Right lobe of liver (tissue), 6 donors: ENCODE measurements at places on chromosomes 4 and X. TPM values are rescaled to one million over a fixed set of nuclear protein-coding genes. Genes with fewer than 3 reads are reported as not detected.

DNA sequence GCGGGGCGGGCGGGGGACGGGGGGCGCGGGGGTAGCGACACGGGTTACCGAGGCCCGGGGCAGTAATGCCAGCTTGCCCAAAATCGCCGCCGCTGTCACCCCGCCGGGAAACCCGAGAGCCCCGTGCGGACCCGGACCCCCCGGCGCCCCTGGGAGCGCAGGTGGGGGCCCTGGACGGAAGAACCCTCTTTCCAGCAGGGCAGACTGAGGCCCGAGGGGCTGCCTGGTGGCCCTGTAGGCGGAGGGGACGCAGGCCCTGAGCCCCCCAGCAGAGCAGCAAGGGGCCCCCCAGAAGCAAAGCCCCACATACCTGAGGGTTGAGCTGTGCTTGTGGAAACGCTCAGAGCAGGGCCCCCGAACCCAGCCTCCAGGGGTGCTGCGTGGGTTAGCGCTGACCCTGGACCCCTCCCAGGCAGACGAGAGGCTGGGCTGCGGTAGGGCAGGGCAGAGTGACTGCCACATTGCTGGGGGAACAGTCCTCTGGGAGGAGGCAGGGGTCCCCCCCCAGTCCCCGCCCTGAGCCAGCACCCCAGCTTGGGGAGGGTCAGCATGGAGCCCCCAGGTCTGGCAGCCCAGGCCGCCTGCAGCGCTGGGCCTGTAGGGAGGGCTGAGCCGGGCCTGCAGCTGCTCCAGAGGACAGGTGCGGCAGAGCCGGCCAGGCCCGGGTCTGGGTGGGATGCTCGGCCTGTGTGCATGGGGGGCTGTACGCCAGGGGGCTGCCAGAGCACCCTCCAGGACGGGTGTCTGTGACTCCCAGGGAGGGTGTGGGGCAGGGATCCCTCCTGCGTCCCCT lies 646 bp downstream of the DOK7 start:
- no peak for DNase-seq
- peak overlapping the region; percentile 46 for H3K4me3 ChIP-seq
- no peaks in the 10 kb centered on the region for H3K27me3 ChIP-seq
- no peaks in the 10 kb centered on the region for H3K36me3 ChIP-seq

- no peak for DNase-seq
- no peaks in the 10 kb centered on the region for H3K27me3 ChIP-seq
- no peaks in the 10 kb centered on the region for H3K36me3 ChIP-seq
Measured at GRCh38 chr4:63921561-63921960, 487.7 kb downstream of the TECRL start.

- H3K4me3 ChIP-seq, result peak overlapping the region; percentile 66
- no peaks in the 10 kb centered on the region for H3K36me3 ChIP-seq
- DNase-seq, result no peak
- peaks cover 2% of the 10 kb centered on the region for H3K4me1 ChIP-seq
- H3K27ac ChIP-seq, result peak overlapping the region; percentile 59
Measured at GRCh38 chr4:1793496-1793840, 375 bp downstream of the FGFR3 start.

DNA sequence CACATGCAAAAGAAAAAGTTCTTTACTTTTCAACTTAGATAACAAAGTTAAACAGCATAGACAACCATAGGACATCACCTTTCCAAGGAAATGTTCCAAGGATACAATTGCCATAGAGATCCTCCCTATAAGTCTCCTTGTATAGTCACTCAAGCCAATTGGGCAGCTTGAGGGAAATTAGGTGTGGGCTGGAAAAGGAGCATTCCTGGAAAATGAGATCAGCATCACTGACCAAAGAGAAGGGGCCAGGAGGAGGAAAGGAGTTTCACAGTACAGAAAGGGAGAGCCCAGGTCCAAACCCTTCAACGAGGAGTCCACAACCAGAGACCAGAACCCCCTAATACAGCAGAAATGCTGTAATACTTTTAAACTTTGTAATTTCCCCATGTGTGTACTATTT lies 91.5 kb upstream of the PPARGC1A start:
- H3K36me3 ChIP-seq, result no peaks in the 10 kb centered on the region
- DNase-seq, result no peak
- no peak overlapping the region for H3K27ac ChIP-seq
- H3K27me3 ChIP-seq, result no peaks in the 10 kb centered on the region

DNA sequence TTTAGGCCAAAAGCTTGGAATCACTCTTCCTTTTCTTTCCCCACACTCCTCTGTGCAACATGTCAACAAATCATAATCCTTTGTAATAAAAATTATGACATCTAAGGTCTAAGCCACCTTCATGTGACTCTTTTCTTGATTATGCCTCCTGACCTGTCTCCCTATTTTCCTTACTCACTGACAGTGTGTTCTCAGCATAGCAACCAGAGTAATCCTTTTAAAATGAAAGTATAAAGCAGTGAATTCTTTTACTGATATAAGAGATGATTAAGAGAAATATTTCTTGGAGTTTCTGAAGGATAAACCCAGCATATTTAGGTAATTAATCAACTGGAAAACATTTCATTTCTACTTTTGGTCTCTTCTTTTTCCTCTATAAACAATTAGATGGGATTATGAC lies 44.7 kb downstream of the USO1 start:
- no peaks in the 10 kb centered on the region for H3K4me1 ChIP-seq
- DNase-seq, result no peak
- peaks cover 2% of the 10 kb centered on the region for H3K36me3 ChIP-seq
- no peak overlapping the region for H3K4me3 ChIP-seq

- DNase-seq, result no peak
- H3K36me3 ChIP-seq, result no peaks in the 10 kb centered on the region
- H3K27me3 ChIP-seq, result no peaks in the 10 kb centered on the region
- H3K27ac ChIP-seq, result no peak overlapping the region
- no peaks in the 10 kb centered on the region for H3K4me1 ChIP-seq
Measured at GRCh38 chrX:14420841-14421240, 108.5 kb upstream of the GLRA2 start.

- H3K36me3 ChIP-seq, result no peaks in the 10 kb centered on the region
- no peak overlapping the region for H3K4me3 ChIP-seq
- DNase-seq, result no peak
- no peaks in the 10 kb centered on the region for H3K4me1 ChIP-seq
- no peak overlapping the region for H3K27ac ChIP-seq
- no peaks in the 10 kb centered on the region for H3K27me3 ChIP-seq
Measured at GRCh38 chr4:14862891-14863290, 139.4 kb upstream of the CPEB2 start.

GRCh38 chrX:131609480-131609879 lies 65.6 kb downstream of the OR13H1 start:
- H3K36me3 ChIP-seq, result no peaks in the 10 kb centered on the region
- DNase-seq, result no peak
- H3K27ac ChIP-seq, result no peak overlapping the region
- H3K27me3 ChIP-seq, result peaks cover 3% of the 10 kb centered on the region
- no peaks in the 10 kb centered on the region for H3K4me1 ChIP-seq

GRCh38 chr4:152660526-152660925 lies 19.3 kb downstream of the TMEM154 start:
- H3K4me1 ChIP-seq, result no peaks in the 10 kb centered on the region
- H3K27ac ChIP-seq, result no peak overlapping the region
- no peaks in the 10 kb centered on the region for H3K27me3 ChIP-seq

DNA sequence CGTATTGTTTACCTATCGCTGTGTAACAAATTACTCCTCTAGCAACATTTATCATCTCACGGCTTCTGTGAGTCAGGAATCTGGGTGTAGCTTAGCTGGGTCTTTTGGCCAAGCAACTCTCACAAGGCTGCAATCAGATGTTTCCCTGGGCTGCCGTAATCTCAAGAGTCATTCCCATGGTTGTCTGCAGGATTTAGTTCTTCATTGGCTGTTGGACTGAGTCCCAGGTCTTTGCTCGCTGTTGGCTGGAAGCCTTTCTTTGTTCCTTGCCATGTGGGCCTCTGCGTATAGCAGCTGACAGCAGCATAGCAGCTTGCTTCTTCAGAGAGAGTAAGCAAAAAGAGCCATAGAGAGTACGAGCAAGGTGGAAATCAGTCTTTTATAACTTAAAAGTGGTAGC lies 16.8 kb downstream of the POLR2B start:
- H3K27me3 ChIP-seq, result no peaks in the 10 kb centered on the region
- peaks cover 50% of the 10 kb centered on the region for H3K36me3 ChIP-seq
- no peaks in the 10 kb centered on the region for H3K4me1 ChIP-seq
- H3K27ac ChIP-seq, result no peak overlapping the region
- DNase-seq, result no peak

DNA sequence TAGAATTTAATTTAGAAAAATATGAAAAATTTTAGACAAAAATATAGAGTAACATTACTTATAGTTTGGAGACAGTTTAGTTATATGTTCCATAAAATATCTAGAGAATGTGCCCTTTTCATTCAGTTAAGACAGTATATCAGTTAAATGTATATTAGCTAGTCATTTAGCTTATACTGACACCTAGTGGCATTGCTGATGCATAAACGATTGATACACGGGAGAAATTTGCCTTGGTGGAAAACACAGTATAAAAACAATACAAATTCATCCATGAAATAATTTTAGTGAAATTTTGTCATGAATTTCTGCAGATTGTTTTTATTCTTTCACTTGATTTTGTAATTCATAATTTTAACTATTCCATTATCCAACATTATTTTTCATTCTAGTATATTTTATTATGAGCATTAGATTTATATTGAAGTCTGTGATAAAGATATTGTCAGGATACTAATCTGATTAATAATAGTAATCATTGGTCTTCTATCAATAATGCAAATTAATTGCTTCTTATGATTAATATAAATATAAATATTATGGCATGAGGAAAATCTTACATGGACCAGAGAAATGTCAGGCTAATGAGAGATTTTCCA lies 219.0 kb downstream of the TLL1 start:
- H3K27ac ChIP-seq, result no peak overlapping the region
- no peak overlapping the region for H3K4me3 ChIP-seq
- DNase-seq, result no peak
- H3K27me3 ChIP-seq, result no peaks in the 10 kb centered on the region

Gene SLC49A3
- total RNA-seq, result 3.2 TPM

Gene PDZD4
- 2.3 TPM for total RNA-seq

Gene RRH
- not detected for total RNA-seq

Gene NWD2
- not detected for total RNA-seq
